Activated CD4-positive, alpha-beta memory T cell treated with anti-CD3 and anti-CD28 coated beads, Interleukin-2, amount 10 ng/mL, durations not matched to agents 7 days and 5 days (primary cell): ENCODE measurements at places on chromosomes 1 and 21.

- no peak for DNase-seq
Observed at GRCh38 chr1:104760017-104760416, 1010.3 kb downstream of the AMY1C start.

DNA sequence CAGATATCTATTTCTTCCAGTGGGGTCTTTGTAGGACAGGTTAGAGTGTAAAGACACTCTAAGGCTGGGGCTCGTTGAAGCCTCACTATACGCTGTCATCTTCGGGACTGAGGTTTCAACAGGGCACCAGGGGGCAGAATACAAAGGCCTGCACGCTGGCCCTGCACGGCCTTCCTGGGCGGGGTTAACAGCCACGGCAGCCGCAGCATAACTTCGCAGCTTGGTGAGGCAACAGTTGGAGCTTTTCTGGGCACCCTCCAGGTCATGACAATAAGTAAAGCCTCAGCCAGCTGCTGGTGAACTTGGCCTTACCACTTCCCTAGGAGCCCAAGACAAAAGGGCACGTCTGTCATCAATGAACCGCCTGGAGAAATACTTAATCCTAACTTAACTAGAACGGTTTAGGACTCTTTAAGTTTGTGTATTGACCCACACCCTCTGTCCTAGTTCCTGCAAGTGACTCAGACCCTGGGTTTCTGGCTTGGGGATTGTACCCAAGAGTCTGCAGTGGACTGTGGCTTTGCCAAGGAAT, 2.3 kb upstream of the RUNX1 start:
- peak; percentile 89 for DNase-seq

- no peak for DNase-seq
Observed at GRCh38 chr1:236514703-236515442, 8.9 kb upstream of the LGALS8 start.

DNA sequence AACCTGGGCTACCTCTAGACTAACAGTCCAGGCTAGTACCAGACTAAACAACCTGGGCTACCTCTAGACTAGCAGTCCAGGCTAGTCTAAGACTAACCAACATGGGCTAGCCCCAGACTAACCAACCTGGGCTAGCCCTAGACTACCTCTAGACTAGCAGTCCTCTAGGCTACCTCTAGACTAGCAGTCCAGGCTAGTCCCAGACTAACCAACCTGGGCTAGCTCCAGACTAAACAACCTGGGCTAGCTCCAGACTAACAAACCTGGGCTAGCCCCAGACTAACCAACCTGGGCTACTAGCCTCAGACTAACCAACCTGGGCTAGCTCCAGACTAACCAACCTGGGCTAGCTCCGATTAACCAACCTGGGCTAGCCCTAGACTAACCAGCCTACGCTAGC, 2.0 kb downstream of the TFF2 start:
- no peak for DNase-seq

DNA sequence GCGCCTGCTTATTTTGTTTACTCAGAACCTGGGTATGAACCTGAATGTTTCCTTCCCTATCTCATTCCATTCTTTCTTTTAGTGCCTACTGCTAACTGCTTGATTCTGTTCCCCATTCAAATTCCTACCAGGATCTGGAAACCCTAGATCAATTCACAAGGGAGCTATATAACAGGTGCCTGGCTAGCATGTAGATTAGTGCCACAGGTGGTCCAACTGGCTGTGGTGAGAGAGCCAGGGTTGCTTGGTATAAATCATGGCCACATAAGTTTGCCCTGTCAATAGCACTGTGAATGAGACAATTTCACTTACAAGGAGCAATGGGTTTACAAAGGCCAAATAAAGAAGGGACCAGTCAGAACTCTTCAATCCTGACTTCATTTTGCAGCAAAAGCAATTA, 6.6 kb upstream of the PRPF38B start:
- DNase-seq: no peak

DNA sequence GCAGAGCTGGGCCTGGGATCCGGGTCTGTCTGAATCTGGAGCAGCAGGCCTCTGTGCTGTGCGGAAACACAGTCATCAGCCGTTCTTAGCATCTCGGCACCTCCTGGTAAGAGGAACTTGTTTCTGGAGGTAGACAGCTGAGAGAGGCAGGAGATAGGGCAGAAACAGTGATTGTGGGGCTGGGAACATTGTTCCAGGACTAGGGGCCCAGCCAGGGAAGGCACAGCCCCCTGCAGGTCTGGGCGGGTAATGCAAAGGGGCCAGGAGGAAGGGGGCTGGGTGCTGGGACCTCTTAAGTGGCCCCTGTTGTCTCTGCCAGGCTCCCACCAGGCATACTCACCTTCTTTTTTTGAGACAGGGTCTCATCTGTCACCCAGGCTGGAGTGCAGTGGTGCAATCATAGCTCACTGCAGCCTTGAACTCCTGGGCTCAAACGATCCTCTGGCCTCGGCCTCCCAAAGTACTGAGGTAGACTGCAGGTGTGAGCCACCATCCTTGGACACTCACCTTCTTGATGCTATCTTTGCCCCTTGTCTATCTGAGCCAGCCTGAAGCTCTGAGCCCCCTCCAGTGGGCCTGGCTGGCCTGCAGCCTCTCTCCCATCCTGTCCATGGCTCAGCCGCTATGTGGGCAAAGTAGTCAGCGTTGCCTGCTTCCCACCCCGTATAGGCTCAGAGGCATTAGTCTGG, 134.3 kb upstream of the ZBTB40 start:
- DNase-seq: no peak

GRCh38 chr1:147526501-147526900, 14.8 kb upstream of the BCL9 start:
- no peak for DNase-seq

GRCh38 chr1:116667575-116668105, at the start of gene IGSF3:
TSS of gene IGSF3 (minus strand) at chr1:116667733. CDS start at chr1:116666326, 1,407 bp downstream.
- DNase-seq: peak; percentile 60
